ENCODE measurements at places on chromosomes 16 and 17.

GRCh38 chr17:50558941-50559614, 1.4 kb upstream of the CACNA1G start:
- no peak for DNase-seq

DNA sequence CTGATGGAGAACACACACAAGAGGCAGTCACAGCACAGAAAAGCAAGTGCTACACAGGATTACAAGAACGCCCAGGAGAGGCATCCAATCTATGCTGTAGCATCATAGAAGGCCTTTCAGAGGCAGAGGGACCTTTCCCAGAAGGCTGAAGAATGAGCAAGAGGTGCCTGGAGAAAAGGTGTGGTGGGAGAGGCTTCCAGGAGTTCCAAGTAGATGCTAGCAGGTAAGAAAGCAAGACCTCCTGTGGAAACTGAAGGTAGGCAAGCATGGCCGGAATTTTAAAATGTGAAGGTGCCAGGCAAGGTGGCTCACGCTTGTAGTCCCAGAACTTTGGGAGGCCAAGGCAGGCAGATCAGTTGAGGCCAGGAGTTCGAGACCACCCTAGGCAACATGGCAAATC, 2.1 kb downstream of the ARHGAP17 start:
- no peak for DNase-seq

- DNase-seq: no peak
Measured at GRCh38 chr16:10130538-10130937, 51.7 kb downstream of the GRIN2A start.

GRCh38 chr17:19265755-19266154, 28.6 kb downstream of the EPN2 start:
- DNase-seq: no peak

DNA sequence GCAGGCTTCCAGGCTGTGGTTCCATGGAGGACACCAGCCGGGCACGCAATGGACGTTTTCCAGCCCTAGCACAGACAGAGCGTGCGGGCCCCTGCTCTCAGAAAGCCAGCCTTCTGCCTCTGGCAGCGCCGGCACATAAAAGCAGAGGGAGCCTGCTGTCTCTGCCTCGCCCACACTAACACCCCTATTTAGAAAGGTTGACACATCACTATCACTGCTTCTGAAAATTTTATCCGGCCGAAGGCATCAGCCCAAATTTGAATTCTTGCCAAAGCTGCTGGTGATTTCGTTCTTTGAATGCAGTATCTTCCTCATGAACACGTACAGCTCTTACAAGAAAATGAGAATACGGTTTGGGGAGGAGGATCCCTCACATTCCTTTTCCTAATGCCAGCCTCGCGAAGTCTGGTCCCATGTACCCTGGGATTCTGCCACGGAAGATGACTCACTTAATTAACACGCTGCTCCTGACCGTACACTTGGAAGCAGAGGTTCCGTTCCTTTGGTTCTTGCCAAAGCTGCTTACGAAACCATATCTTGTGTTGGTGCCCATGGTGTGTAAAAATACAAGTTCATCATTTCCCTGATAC, 1.3 kb upstream of the RAB11FIP3 start:
- peak; percentile 39 for DNase-seq

GRCh38 chr16:66416939-66417700, 10.0 kb upstream of the BEAN1 start:
- no peak for DNase-seq

GRCh38 chr17:81422776-81423697, 27.8 kb downstream of the BAHCC1 start:
- DNase-seq: no peak

- DNase-seq: no peak
Measured at GRCh38 chr17:59427425-59427921, 96.0 kb downstream of the YPEL2 start.

GRCh38 chr16:28264656-28265055, 27.7 kb upstream of the SBK1 start:
- DNase-seq: no peak

- no peak for DNase-seq
Measured at GRCh38 chr17:77150196-77150595, 9.4 kb downstream of the SEC14L1 start.

- DNase-seq: no peak
Measured at GRCh38 chr16:68179196-68179795, 56.6 kb downstream of the ESRP2 start.

- no peak for DNase-seq
Measured at GRCh38 chr16:4261557-4262172, 11.2 kb downstream of the TFAP4 start.

DNA sequence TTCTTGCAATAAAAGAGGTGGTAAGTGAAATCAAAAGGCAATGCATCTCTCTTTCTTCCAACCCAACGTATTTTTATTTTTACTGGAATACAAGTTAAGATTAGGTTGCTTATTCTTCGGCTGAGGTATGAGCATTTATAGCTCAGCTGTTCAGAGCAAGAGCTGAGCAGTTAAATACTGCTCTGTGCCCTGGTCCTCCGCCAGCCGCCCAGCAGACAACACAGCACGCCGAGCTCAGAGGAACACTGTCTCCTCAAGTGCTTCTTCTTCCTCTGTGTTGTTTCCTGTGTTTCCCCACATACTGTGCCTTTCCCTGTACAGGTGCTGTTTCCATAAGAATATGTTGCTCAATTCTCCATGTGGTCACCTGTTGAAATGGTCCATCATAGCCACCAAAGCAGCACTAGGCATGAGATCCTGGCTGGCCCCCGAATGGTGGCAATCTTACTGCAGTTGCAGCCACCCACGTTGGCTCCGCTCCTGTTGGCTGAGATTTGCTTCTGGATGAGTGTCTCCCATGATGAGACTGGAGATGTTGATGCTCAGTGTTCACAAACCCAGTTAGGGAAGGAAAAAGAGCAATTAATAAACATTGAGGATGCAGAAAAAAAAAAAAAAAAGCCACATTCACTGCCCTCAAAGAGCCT, 515.3 kb downstream of the GRIN2A start:
- no peak for DNase-seq

GRCh38 chr16:85004587-85005205, 6.6 kb downstream of the ZDHHC7 start:
- no peak for DNase-seq

GRCh38 chr17:2796164-2797125, at the start of gene RAP1GAP2:
TSS of gene RAP1GAP2 (plus strand) at chr17:2796438. CDS start at chr17:2796528, 90 bp downstream.
- no peak for DNase-seq

DNA sequence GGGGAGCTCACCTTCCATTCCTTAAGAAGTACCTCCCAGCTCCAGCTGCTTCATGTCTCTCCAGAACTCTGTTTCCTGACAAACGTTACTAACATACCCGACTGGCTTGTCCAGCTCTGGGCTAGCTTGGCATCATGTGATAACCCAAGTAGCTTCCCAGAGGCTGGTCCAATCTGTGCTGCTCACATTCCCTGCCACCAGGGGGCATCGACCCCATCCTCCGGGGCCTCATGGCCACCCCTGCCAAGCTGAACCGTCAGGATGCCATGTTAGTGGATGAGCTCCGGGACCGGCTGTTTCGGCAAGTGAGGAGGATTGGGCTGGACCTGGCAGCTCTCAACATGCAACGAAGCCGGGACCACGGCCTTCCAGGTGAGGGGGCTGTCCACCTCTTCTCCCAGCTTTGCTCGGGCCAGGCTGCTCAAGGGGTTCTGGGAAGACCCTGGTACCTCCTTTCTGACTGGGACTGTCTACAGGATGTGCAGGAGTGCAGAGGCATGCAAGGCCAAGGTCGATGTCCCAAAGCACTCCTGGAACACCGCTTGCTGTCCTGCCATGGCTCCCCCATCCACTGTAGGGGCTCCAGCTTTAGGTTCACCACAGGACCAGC, 7.6 kb downstream of the EPX start:
- no peak for DNase-seq

DNA sequence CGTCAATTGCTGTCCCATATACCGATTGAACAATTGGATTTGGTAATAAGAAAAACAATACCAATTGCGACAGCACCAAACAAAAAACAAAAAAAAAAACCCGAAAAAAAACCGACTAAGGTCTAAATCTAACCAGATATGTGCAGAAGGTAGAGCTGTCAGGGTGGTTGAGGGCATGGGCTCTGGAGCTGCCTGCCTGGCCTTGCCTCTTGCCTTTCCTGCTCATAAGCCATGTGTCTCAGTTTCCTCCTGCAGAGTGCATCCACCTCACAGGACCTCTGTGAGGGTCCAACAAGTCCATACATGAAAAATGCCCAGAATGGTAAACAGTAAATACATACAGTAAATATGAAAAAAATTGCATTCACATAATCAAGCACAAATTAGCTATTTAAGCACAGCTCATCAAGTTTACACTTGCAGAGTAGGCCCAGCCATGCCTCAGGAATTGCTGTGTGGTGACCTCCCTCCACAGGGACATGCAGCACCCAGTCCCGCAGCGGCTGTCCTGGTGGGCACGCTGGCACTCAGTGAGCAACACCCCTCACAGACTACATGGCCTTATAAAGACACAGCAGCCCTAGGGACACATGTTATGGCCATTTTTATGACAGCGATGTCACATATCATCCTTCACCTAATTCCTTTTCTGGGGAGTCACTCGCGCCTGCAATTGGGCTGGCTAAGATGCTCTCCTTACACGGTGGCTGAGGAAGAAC, 17.9 kb downstream of the TBC1D28 start:
- no peak for DNase-seq

DNA sequence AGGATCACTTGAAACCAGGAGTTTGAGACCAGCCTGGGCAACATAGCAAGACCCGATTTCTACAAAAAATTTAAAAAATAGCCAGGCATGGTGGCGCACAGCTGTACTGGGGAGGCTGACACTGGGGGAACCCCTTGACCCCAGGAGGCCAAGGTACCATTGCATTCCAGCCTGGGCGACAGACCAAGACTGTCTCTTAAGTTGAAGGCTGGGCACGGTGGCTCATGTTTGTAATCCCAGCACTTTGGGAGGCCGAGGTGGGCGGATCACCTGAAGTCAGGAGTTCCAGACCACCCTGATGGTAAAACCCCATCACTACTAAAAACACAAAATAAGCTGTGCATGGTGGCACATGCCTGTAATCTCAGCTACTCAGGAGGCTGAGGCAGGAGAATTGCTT, 74.9 kb downstream of the LITAF start:
- no peak for DNase-seq

- DNase-seq: no peak
Measured at GRCh38 chr16:81265658-81266451, 27.4 kb downstream of the BCO1 start.
